Mesenteric fat pad (tissue), 1 donor: ENCODE measurements at places on chromosomes 7 and 10. TPM values are rescaled to one million over a fixed set of nuclear protein-coding genes. Genes with fewer than 3 reads are reported as not detected.

DNA sequence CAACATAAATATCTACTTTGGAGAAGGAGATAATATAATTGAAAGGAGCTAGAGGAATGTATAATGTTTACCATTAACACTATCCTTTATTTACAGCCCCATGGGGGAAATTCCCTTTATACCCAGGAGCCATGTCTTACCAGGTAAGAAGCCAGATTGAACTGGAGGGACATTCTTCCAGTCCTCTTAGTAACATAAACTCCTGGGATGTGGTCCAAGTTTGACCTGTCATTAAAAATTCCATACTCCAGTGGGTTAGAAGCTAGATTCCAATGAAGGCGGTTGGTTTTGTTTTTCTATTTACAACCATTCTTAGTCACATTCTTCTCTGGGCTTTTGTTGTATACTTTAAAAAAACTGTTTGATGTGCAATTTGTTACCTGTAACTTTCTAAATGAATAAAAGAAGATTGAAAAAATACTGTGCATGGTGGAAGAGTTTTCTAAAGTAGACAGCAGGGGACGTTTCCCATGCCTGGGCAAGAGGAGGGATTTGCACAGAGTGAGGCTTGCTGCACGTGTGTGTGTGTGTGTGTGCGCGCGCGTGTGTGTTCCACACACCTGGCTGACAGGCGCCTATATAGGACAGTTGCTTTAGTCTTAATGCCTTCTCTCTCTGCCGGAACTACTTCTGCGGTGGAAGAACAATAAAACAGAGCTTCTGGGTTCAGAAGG lies 2.0 kb downstream of the PLCE1 start:
- DNase-seq, result no peak

GRCh38 chr7:27247000-27247399 lies 4.4 kb downstream of the EVX1 start:
- DNase-seq, result no peak

- no peak for DNase-seq
Measured at GRCh38 chr10:74898201-74898976, 72.0 kb downstream of the KAT6B start.

DNA sequence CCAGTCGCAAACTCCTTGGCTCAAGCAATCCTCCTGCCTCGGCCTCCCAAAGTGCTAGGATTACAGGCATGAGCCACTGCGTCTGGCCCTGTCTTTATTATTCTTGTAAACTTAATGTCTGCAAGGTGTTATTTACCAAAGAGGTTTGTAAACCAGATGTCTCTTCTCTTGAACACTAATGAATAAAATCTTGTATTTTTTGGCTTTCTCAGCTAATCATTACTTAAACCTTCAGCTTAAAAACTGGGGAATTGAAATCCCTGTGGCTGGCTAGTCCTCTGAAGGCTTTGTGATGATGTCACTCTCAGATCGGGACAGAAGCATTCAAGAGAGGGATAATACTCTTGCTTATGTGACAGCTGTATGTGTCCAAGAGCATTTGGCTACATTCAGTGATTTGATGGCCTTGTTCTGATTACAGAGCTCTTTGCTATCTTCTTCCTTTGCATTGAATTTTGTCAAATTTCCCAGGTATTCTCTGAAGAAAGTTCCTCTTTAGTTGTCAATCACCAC lies 130.3 kb downstream of the BICC1 start:
- no peak for DNase-seq

- DNase-seq, result no peak
Measured at GRCh38 chr7:8221567-8221966, 40.4 kb downstream of the ICA1 start.

GRCh38 chr10:90871279-90871765 lies 452 bp upstream of the RPP30 start:
- DNase-seq, result no peak

GRCh38 chr7:42886129-42886528 lies 25.7 kb downstream of the C7orf25 start:
- DNase-seq, result no peak

DNA sequence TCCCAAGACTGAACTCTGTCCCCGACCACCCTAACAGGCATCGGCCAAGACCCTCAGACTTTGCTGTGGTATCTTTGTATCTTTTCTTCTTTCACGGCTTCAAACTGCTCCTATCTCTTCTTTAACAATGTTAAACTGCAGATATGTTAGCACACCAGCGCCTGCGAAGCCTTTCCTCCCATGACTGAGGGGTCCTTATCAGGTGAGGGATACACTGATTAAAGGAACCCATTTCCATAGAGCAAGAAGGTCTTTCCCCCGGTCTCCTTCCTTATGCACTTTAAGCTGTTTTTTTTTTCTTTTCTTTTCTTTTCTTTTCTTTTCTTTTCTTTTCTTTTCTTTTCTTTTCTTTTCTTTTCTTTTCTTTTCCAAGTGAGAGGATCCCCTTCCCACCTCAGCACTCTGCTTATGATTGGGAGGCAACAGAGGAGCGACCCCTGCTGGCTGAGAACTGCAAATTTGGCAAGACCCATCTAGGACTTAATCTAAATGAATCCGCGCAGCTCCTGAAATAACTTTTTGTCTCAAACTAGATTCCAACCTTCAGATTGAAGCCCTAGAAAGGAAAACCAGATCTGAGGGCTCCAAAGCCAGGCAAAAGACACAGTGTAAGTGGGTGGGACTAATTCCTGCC lies 109.9 kb downstream of the ITGB8 start:
- no peak for DNase-seq

GRCh38 chr10:28833313-28833712 lies 156.0 kb downstream of the BAMBI start:
- no peak for DNase-seq

DNA sequence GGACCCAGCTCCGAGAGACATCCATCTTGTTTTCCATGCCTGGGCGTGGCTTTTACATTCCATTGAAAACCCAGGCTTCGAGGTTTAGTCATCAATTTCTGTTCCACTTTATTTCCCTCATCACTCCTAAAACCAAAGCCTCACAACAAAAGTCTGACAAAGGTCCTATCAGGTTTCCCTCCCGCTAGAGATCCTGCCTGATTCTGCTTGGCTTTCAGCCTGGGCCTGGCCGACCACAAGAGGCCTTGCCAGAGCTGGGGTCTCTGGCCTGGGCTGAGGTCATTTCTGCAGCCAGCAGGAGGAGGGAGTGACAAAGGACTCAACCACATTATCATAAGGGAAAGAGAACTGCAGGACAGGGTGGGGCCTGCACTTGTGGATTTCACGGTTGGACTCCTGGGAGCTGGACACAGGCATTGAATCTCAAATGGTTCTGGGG lies 167.0 kb downstream of the FANK1 start:
- no peak for DNase-seq

DNA sequence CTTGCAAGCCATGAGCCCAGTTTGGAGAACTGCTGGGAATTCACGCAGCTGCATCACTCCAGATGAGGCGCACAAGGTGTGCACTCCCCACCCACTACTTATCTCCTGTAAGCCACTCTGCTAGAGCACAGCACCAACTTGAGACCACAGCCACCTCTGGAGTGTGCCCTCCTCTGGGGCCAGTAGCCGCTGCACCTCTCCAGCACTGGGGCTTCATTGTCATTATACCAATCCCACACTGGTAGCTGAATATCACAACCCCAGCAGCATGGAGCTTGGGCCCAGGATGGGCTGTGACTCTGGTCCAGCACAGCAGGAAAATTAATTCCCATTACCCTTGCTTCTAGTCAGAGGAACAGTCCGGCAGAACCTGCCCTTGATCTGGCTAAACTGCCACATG lies 125.6 kb downstream of the LSM5 start:
- no peak for DNase-seq

GRCh38 chr10:2881720-2882620 lies 185.4 kb upstream of the PFKP start:
- no peak for DNase-seq

DNA sequence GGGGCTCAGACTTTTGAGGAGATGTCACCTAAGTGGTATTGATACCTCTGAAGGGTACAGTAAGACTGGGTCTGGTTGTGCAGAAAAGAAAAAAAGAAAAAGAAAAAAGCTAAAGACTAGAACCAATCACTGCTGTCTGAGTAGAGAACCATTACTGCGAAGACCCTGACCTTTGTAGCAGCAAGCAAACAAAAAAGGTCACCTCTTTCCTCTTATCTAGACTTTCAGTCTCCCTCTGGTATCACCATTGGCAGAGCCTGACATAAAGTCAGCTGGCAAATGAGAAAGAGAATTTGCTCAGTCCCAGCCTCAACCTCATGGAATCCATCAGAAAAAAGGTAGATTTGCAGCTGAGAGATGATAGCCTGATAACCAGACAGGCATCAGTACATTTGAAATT lies 2.6 kb upstream of the DNTT start:
- no peak for DNase-seq

DNA sequence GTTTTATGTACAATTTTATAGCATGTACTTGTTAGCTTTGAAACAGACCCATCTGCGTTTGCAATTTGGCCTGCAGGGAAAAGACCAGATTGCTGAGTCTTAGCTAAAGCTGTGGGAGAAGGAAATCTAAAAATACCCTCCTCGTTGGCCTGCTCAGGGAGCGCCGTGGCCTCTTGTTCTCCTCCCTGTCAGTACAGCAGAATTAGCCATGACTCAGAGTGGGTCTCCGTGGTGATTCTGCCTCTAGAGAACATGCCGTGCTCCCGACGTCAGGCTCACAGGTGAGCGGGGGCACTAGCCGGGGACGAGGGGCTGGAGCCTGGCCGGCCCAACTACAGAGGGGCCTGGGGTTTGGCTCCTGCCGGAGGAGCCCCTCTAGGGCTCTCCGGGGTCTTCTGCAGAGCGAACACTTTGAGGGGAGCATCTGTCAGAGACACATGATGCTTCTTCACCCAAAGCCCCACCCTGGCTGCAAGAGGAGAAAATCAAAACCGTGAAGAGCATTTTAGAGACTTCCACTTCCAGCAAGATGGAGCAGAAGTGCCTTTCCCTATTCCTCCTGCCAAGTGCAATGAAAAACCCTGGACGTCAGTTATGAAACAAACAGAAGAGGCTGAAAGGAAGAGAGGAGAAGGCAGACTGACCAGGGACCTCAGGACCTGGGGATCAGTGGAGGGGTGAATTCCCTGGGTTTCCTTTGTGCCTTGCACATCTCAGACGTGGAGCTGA lies 98.9 kb downstream of the LHPP start:
- DNase-seq, result no peak

DNA sequence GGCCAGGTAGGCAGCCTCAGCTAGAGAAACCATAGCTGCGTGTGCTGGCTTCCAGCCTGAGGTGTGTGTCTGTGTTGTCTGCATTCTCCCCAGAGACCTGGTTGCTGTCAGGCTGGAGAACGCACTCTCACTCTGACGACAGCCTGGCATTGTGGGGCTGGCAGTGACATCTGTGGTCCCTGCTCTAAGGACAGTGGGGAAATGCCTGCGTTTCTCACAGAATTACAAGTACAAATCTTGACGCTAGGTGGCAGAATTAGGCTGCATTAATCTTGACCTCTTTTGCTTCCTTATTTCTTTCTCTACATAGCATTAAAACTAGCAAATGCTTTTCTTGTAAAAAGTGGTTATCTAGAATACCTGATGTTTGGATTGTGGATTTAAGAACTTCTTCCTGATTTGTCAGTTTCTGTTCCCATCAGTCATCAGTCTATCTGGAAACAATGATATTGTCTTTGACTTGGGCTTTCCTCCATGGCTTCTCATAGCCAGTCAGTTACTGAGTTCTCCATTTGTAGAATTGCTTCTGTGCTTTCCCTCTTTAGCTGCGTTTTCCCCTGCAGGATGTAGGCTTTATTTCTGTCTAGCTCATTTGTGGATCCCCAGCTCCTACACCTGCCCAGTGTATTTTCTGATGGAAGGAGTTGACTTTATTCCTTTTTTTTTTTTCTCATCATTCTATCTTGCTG lies 86.0 kb downstream of the FANK1 start:
- DNase-seq, result no peak

- DNase-seq, result no peak
Measured at GRCh38 chr7:125877246-125877645, 947.6 kb upstream of the POT1 start.

- no peak for DNase-seq
Measured at GRCh38 chr7:139332697-139333359, 8.3 kb upstream of the FMC1 start.

- no peak for DNase-seq
Measured at GRCh38 chr10:13046851-13047528, 45.5 kb upstream of the CCDC3 start.

- no peak for DNase-seq
Measured at GRCh38 chr7:153541903-153542302, 510.3 kb upstream of the DPP6 start.

DNA sequence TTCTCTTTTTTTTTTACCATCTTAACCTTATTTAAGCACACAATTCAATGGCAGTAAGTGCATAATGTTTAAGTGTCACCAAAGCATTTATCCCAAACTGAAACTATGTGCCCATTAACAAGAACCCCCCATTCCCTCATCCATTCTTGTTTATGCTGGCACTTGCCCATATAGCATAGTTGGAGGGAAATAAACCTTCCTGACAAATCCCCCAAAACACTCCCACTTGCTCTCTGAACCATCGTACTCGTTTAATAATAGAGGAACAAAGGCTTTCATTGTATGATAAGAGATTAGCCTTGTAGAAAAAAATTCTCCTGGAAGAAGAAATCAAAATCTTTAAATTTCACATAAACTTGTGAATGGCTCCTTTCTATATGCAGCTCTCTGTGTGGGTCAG lies 26.4 kb upstream of the KCNMA1 start:
- no peak for DNase-seq

DNA sequence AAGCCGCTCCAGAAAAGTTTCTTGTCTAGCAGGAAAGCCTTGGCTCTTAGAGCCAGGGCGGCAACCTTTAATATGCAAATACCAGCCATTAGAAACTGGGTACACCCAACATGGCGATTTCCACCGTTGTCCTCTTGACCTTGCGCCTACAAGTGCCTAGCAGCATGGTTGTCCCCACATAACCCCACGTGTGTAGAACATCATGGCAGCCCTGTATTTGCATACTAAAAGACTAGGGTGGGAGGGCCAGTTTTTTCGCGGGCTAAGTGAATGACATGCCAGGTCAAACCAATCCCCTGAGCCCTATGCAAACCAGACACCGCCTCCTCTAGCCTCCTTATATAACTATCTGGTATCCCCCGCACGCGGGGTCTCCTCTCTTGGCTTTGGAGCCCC lies 58.4 kb upstream of the FZD8 start:
- DNase-seq, result no peak

Gene RTKN2
- total RNA-seq, result 0.06 TPM

Gene MMRN2
- 78.4 TPM for total RNA-seq

Gene PNLIPRP3
- not detected for total RNA-seq

Gene CALY
- not detected for total RNA-seq

Gene ANKRD7
- not detected for total RNA-seq

Gene STAM
- 26.5 TPM for total RNA-seq

Gene NEBL
- 0.80 TPM for total RNA-seq

Gene PRSS37
- not detected for total RNA-seq

Gene STEAP1B
- total RNA-seq, result 2.6 TPM

Gene TAS2R40
- not detected for total RNA-seq
